ENCODE measurements at places on chromosomes 7 and 10.

GRCh38 chr7:134942690-134943466 is 43.4 kb upstream of the AGBL3 start:
- no peak overlapping the region for H3K27ac ChIP-seq
- no peak overlapping the region for H3K4me3 ChIP-seq
- H3K4me1 ChIP-seq, result peaks cover 18% of the 10 kb centered on the region
- H3K27me3 ChIP-seq, result no peaks in the 10 kb centered on the region

GRCh38 chr10:116444527-116445142 is 17.0 kb downstream of the PNLIPRP3 start:
- peaks cover 11% of the 10 kb centered on the region for H3K27me3 ChIP-seq
- DNase-seq, result no peak
- no peak overlapping the region for H3K4me3 ChIP-seq

- H3K27ac ChIP-seq, result no peak overlapping the region
- no peak overlapping the region for H3K4me3 ChIP-seq
- no peaks in the 10 kb centered on the region for H3K36me3 ChIP-seq
These were observed 6.9 kb upstream of the CYTH3 start for GRCh38 chr7:6279341-6279740.

DNA sequence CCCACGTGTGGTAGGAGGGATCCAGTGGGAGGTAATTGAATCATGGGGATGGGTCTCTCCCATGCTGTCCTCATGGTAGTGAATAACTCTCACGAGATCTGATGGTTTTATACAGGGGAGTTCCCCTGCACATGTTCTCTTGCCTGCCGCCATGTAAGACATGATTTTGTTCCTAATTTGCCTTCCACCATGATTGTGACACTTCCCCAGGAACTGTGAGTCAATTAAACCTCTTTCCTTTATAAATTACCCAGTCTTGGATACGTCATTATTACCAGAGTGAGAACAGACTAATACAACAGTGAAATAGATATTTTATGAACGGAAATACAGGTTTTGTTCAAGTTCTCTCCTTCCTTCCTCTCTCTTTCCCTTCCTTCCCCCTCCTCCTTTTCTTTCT is 15.8 kb downstream of the CALD1 start:
- no peak for DNase-seq
- no peaks in the 10 kb centered on the region for H3K27me3 ChIP-seq
- H3K4me3 ChIP-seq, result no peak overlapping the region
- no peaks in the 10 kb centered on the region for H3K4me1 ChIP-seq
- peaks cover 19% of the 10 kb centered on the region for H3K36me3 ChIP-seq

- H3K4me1 ChIP-seq, result no peaks in the 10 kb centered on the region
- no peaks in the 10 kb centered on the region for H3K36me3 ChIP-seq
- H3K27me3 ChIP-seq, result no peaks in the 10 kb centered on the region
- no peak overlapping the region for H3K4me3 ChIP-seq
- no peak for DNase-seq
These were observed 35.5 kb downstream of the GPR141 start for GRCh38 chr7:37719077-37719476.

- no peak overlapping the region for H3K4me3 ChIP-seq
- no peaks in the 10 kb centered on the region for H3K4me1 ChIP-seq
- no peaks in the 10 kb centered on the region for H3K36me3 ChIP-seq
- peaks cover 2% of the 10 kb centered on the region for H3K27me3 ChIP-seq
- no peak for DNase-seq
These were observed 36.1 kb upstream of the ZNF138 start for GRCh38 chr7:64758151-64758550.

DNA sequence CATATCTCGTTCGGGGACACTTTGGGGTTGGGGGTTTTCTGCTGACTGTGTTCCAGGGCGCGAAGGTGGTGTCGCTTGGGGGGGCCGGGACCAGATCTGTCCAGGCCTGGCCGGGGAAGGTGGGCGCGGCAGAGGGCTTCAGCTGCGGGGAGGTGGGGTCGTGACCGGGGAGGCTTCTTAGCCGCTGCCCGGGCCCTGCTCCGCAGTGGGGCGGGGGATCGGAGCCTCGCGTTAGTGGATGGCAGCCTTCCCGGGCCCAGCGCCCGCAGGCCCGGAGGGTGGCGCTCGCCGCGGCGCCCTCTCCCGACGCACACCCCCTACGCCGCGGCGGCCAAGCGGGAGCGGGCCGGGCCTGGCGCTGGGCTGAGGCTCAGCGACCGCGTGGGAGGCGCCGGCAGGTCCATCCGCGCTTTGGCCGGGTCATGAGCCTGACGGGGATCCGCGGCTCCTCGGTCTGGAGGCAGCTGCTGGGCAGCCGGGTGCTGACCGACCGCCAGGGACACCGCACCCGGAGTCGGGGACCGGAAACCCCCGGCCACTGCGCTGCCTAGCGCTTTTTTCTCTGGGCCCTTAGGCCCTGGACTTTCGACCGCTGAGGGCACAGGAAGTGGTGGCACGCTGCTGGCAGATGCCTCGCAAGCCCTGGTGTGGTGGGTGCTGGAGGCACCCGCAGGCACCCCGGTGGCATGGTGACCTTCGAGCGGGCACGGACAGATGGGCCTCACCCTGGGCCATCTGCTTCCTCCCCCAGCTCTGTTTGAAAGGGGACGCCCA is 1.2 kb downstream of the AGAP3 start:
- peaks cover 2% of the 10 kb centered on the region for H3K36me3 ChIP-seq
- H3K27me3 ChIP-seq, result peaks cover 9% of the 10 kb centered on the region
- peak; percentile 43 for DNase-seq
- H3K4me1 ChIP-seq, result peaks cover 24% of the 10 kb centered on the region
- no peak overlapping the region for H3K27ac ChIP-seq
- H3K4me3 ChIP-seq, result peak overlapping the region; percentile 84

DNA sequence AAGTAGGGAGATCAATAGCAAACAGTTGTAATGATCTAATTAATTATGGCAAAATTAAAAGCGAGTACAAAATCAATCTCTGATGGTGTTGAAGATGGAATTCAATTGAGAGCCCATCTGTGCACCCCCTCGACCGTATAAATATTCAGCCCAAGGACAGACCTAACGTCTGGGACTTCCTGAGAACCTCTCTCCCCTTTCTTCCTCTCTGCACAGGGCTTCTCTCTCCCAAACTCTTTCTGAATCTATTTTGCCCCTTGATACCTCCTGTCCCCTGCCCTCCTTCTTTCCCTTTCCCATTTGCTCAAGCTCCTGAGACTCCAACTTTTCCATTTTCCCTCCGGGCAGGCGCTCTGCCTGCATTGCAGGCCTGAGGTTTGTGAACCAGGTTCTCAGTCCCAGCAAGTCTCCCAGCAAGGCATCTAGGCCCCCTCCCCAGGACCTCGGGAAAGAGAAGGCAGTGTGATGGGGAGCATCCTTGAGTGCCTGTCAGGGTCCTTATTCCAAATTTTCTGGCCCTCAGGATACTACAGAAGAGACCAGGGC is 8.5 kb upstream of the PAX2 start:
- no peak overlapping the region for H3K27ac ChIP-seq
- no peaks in the 10 kb centered on the region for H3K36me3 ChIP-seq

DNA sequence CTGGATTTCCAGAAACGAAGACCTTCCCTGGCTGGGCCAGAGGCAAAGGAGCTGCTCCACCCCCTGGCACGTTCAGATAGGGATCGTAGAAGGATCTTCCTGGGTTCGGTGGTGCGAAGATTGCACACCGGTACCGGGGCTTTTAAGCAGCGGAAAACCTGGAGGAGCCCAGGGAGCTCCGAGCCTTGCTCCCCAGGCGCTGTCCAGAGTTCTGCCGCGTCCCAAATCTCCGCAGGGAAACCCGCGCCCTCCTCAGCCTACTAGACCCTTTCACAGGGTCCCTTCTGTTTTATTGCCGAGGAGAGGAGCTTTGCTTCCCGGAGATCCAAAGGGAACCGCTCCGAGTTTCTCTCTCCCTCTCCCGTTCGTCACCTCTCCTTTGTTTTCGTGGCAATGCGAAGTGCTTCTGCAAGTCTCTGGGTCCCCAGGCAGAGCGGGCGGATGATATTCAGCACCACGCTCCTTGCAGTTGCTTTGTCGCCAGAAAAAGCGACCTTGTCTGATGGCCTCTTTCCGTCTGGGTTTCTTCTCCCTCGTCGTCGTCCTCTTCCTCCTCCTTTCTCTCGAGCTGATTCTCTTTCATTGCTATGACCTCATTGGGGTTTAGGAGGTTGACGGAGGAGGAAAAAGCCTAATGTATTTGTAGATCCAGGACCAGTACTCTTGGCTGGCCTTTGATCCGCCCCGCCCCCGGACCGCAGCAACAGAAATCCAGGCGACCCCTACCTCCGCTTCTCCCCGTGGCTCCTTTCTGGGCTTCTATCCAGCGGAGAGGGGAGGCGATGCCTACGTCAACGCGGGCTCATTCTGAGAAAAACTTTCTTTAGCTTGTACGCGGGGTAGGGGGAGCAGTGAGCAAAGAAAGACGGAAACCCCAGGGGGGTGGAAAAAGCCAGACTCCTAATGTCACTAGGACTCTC is at the start of gene TMEM196:
Gene TMEM196 (minus strand): TSS at position 777 of the 920 bp plus-strand sequence. CDS start 921 bp downstream, outside the sequence.
- no peak within 1 kb of the TSS for H3K27ac ChIP-seq
- peaks cover 13% of the 10 kb centered on the region for H3K4me1 ChIP-seq
- no peak within 1 kb of the TSS for H3K4me3 ChIP-seq
- H3K27me3 ChIP-seq, result peaks cover 40% of the 10 kb centered on the region

- no peak overlapping the region for H3K27ac ChIP-seq
- H3K4me3 ChIP-seq, result no peak overlapping the region
- H3K36me3 ChIP-seq, result peaks cover 5% of the 10 kb centered on the region
- peaks cover 58% of the 10 kb centered on the region for H3K4me1 ChIP-seq
- DNase-seq, result no peak
These were observed 31.4 kb downstream of the ITPRIP start for GRCh38 chr10:104306897-104307296.

GRCh38 chr7:157508477-157508881 is 171.7 kb downstream of the DNAJB6 start:
- H3K4me3 ChIP-seq, result no peak overlapping the region
- H3K27ac ChIP-seq, result no peak overlapping the region
- DNase-seq, result no peak
- no peaks in the 10 kb centered on the region for H3K36me3 ChIP-seq
- no peaks in the 10 kb centered on the region for H3K27me3 ChIP-seq

- no peak overlapping the region for H3K4me3 ChIP-seq
- no peaks in the 10 kb centered on the region for H3K36me3 ChIP-seq
- no peak overlapping the region for H3K27ac ChIP-seq
- no peak for DNase-seq
- no peaks in the 10 kb centered on the region for H3K27me3 ChIP-seq
These were observed 473.5 kb downstream of the AUTS2 start for GRCh38 chr7:70071766-70072165.

GRCh38 chr10:4806534-4806933 is 19.5 kb upstream of the AKR1E2 start:
- peaks cover 2% of the 10 kb centered on the region for H3K27me3 ChIP-seq
- H3K27ac ChIP-seq, result no peak overlapping the region
- DNase-seq, result no peak
- H3K4me1 ChIP-seq, result no peaks in the 10 kb centered on the region
- H3K4me3 ChIP-seq, result no peak overlapping the region
- no peaks in the 10 kb centered on the region for H3K36me3 ChIP-seq

DNA sequence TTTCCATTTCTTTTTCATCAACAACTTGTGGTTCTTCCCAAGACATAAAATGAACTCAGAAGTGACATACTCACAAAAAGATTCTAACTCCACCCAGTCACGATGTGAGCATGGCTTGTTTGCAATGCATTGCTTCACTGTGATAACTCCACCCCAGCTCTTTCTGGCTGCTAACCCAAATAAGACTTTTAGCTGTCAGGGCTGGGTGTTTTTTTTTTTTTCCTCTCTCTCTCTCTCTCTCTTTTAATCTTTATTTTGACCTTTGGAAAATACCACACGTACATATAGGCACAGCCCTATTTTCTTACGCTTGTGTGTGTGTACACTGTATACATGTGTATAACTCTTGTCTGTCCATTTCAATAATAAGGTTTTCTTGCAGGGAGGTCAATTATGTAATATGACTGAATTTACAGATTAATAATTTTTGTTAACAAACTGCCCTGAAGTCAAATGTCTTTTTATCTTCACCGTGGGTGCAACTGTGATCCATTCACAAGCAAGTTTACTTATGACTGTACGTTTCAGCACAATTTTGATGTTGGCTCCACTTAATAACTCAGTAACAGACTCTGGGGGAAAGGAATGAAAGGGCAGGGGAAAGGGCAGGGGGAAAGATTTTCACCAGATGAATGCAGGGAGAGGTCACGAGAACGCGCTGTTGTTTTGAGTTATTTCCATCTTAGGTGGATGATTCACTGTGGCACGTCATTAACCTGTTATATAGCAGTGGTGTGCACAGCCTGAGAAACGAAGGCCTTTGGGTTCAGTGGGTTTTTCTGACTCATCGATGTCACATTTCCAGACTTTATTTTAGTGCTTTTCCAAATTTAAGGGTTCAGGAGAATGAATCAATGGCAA is 49.1 kb downstream of the APBB1IP start:
- H3K4me3 ChIP-seq, result peak overlapping the region; percentile 56
- H3K36me3 ChIP-seq, result peaks cover 6% of the 10 kb centered on the region
- peak overlapping the region; percentile 98 for H3K27ac ChIP-seq
- H3K27me3 ChIP-seq, result no peaks in the 10 kb centered on the region
- H3K4me1 ChIP-seq, result peaks cover 68% of the 10 kb centered on the region
- DNase-seq, result peak; percentile 89

- H3K27ac ChIP-seq, result no peak overlapping the region
- H3K27me3 ChIP-seq, result peaks cover 3% of the 10 kb centered on the region
- no peak for DNase-seq
- no peak overlapping the region for H3K4me3 ChIP-seq
- peaks cover 8% of the 10 kb centered on the region for H3K4me1 ChIP-seq
These were observed 7.4 kb upstream of the SMIM30 start for GRCh38 chr7:113125728-113126127.

DNA sequence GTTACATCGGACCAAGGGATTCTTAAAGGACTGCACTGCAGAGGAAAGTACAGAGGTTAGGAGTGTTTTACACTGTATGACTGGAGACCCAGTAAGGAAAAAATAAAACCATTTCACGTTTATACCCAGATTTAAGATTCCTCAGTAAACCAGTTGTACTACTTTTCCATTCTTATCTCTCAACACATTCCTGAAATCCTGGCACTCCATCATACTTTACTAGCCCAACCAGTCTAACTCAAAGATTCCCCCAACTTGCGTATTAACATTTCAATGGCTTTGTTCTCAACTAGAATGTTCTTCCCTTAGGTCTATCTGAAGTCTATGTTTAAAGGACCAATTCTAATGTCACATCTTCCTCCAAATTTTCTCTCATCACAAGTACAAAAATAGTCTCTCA is 8.0 kb downstream of the CCDC186 start:
- H3K4me1 ChIP-seq, result peaks cover 47% of the 10 kb centered on the region
- no peaks in the 10 kb centered on the region for H3K27me3 ChIP-seq
- peaks cover 33% of the 10 kb centered on the region for H3K36me3 ChIP-seq
- no peak overlapping the region for H3K4me3 ChIP-seq

DNA sequence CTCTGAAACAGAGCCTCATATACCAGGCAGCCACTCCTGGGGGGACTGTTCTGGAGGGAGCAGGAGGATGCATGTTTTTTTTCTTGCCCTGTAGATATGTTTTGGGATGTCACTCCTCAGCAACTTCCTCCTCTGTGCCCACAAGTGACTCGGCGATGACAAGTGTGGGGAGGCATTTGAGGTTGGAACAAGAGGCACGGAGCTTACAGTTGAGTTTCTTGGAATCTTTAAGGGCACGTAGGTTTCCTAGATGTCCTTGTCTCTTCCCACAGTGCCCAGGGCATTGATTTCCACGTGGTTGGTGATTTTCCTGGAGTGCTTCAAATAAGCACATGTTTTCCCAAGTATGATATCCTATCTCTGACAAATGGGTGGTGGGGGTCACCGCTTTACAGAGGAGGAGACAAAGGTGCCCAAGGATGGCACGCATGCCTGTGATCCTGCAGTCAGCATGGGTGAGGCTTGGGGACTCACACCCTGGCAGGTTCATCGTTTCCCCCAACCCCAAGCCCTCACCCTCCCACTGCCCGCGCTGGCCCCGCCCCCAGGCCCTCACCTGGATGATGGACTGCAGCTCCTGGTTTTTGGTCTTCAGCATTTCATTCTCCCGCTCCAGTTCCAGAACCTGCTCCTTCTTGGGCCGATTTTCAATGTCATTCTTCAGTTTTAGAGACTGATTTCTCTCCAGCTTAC is 95.2 kb upstream of the GNA12 start:
- peak; percentile 4 for DNase-seq
- peaks cover 11% of the 10 kb centered on the region for H3K4me1 ChIP-seq
- peaks cover 42% of the 10 kb centered on the region for H3K36me3 ChIP-seq

Data from activated naive CD4-positive, alpha-beta T cell treated with anti-CD3 and anti-CD28 coated beads for 36 hours (primary cell).